ENCODE measurements at places on chromosomes 5 and 9.

- no peak for DNase-seq
Measured at GRCh38 chr9:35661756-35662350, 3.1 kb downstream of the ARHGEF39 start.

GRCh38 chr9:122122468-122122867, 29.4 kb upstream of the TTLL11 start:
- DNase-seq, result no peak

- no peak for DNase-seq
Measured at GRCh38 chr5:123752552-123753179, 240.7 kb downstream of the CSNK1G3 start.

DNA sequence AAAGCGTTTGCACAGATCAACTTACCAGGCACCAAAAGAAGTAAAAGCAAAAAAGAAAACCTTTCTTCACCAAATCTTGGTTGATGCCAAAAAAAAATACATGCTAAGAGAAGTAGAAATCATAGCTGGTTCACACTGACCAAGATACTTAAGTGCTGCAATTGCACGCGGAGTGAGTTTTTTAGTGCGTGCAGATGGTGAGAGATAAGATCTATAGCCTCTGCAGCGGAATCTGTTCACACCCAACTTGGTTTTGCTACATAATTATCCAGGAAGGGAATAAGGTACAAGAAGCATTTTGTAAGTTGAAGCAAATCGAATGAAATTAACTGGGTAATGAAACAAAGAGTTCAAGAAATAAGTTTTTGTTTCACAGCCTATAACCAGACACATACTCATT, 36.4 kb upstream of the CCDC152 start:
- no peak for DNase-seq

- DNase-seq, result no peak
Measured at GRCh38 chr5:179803651-179804554, 2.8 kb downstream of the MGAT4B start.

DNA sequence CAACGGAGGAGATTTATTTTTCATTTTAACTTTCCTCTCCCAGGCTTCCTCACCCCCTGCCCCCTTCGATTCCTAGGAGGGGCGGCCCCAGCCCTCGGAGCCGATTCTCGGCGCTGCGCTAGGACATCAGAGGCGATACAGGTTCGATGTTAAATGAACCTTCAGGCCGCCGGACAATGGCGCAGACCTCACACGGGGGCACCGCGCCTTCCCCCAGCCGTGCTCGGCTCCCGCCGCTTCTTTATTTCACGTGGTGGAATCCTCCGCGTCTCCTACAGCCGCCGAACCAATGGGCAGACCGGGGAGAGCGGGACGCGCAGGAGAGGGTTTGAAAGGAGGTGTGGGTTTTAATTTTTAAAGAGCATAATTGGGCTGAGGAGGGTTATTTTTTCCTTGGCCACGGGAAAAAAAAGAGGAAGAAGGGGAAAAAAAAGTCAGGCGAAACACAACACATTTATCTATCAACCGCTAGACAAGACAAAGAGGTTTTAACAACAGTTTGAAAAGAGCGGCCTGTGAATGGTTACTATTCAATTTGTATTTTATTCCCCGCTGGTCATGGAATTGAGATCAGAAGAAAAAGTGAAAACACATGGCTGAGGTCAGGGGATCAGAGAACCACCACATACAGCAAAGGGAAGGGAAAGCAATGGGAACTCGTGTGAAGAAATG, 126.8 kb downstream of the TMEM174 start:
- DNase-seq, result no peak

DNA sequence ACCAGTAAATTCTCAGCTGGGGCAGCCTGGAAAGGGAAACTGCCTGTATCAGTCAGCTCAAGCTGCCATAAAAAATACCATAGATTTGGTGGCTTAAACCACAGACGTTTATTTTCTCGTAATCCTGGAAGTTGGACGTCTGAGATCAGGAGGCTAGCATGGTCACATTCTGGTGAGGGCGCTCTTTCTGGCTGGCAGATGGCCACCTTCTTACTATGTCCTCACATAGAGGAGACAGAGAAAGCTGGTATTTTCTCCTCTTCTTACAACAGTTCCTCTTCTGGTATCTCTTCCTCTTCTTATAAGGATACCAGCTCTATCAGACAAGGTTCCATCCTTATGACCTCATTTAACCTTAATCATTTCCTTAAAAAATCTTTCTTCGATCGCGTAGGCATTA, 50.5 kb upstream of the RFX3 start:
- no peak for DNase-seq

DNA sequence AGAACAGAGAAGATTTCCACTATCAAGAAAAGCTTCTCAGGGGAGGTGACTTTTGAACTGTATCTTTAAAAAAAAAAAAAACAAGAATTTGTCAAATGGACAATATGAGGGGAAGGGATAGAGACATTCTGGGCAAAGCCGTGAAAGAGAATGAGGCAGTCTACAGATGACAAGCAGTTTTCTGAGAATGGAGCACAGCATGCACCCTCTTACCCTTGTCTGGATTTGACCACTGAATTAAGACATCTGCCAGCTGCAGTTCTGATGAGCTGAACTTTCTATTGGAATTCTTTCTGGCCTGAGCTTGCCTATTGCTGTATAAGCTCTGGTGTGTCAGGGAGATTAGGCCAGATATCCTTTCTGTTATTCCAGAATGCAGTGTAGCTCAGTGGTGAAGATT, 10.3 kb upstream of the RANBP3L start:
- DNase-seq, result no peak

DNA sequence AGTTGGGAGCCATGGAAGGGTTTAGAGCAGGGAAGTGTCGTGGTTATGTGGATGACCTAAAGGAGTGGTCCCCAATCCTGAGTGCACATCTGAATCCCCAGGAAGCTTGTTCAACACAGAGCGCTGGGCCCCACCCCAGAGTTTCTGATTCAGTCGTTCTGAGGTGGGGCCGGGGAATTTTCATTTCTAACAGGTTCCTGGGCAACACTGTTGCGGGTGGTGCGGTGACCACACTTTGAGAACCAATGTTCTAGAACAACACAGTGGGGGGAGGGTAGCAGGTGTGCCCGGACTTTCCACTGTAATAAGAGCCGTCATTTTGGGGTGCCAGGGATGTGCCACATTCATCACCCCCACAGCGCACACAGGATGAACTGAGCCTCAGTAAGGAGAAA, 39.3 kb downstream of the DUSP1 start:
- no peak for DNase-seq

- DNase-seq, result no peak
Measured at GRCh38 chr9:107612136-107612535, 122.6 kb upstream of the KLF4 start.

- DNase-seq, result peak; percentile 17
Measured at GRCh38 chr5:91641730-91642350, 258.7 kb upstream of the ARRDC3 start.

DNA sequence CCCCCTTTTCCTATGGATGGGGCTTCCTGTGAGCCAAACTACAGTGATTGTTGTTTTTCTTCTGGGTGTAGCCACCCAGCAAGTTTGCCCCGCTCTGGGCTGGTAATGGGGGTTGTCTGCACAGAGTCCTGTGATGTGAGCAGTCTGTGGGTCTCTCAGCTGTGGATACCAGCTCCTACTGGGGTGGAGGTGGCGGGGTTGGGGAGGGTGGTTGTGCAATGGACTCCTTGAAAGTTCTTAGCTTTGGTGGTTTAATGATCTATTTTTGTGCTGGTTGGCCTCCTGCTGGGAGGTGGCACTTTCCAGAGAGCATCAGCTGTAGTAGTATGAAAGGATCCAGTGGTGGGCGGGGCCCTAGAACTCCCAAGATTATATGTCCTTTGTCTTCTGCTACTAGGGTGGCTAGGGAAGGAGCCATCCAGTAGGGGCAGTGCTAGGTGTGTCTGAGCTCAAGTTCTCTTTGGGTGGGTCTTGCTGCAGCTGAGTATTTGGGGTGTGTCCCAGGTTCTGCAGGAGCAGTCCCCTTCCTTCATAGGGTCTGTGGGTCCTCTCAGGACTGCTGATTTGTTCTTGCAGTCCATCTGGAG, 275.6 kb upstream of the PAPPA start:
- no peak for DNase-seq

- DNase-seq, result no peak
Measured at GRCh38 chr9:21027295-21027694, 4.1 kb downstream of the HACD4 start.

DNA sequence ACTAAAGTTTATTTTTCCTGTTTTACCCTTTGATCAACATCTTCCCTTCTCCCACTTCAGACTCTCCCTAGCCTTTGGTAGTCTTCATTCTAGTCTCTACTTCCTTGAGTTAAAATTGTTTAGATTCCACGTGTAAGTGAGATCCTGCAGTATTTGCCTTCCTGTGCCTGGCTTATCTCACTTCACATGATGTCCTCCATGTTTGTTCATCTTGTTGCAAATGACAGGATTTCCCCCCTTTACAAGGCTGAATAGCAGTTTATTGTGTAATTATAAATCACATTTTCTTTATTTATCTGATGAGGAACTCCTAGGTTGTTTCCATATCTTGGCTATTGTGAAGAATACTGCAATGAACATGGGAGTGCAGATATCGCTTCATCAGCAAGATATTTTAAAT, 461.7 kb downstream of the CHSY3 start:
- no peak for DNase-seq

DNA sequence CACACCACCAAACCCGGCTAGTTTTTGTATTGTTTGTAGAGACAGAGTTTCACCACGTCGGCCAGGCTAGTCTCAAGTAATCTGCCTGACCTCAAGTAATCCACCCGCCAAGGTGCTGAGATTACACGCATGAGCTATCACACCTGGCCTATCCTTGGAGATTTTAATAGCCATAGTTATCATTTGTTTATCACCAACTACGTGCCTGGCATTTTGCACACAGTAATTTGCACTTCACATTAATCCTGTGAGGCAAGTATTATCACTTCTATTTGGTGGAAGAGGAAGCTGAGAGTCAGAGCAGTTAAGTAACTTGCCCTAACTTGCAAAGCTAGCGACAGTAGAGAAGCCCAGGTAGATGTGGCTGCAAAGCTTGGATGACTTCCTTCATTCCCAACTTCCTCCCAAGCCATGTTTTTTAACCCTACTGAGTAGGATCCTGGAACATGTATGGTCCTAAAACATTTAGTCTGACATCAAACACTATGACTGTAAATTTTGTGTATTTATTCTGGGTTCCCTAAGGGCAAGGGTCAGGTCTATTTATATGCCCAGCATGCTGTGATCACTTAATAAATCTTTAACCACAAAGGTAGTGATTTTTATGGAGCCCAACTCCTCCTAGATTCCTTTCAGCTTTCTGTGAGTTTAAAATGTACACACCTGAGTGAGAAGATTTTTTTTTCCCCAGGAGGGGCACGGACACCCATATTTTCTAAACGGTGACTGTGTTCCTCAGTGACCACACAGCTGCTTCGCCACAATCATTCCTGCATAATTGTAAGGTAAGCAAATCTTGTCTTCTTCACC, 100.2 kb upstream of the RAI14 start:
- DNase-seq, result no peak

DNA sequence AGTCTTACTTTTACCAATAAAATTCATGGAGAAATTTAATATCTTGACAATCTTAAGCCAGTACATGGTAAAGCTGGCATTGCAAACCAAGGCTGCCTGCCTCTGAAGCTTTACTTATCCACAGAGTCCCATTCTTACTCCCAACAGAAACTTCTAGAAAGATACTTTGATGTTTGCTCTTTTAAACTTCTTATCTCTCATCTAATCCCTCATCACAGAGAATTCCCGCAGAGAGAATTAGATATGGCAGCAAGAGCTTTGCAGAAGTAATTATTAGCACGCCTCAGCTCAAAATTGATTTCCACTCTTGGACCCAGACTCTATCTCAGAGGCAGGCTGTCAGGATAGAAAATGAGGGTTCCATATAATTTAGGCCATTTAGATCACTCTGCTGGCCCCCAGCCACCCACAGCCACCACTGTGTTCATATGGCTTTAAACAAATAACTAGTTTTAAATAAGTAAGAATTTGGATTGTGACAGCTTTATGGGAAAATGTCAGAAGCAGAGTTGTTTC, 37.9 kb upstream of the GAS1 start:
- DNase-seq, result no peak

- DNase-seq, result no peak
Measured at GRCh38 chr9:17488662-17489061, 90.2 kb upstream of the SH3GL2 start.

DNA sequence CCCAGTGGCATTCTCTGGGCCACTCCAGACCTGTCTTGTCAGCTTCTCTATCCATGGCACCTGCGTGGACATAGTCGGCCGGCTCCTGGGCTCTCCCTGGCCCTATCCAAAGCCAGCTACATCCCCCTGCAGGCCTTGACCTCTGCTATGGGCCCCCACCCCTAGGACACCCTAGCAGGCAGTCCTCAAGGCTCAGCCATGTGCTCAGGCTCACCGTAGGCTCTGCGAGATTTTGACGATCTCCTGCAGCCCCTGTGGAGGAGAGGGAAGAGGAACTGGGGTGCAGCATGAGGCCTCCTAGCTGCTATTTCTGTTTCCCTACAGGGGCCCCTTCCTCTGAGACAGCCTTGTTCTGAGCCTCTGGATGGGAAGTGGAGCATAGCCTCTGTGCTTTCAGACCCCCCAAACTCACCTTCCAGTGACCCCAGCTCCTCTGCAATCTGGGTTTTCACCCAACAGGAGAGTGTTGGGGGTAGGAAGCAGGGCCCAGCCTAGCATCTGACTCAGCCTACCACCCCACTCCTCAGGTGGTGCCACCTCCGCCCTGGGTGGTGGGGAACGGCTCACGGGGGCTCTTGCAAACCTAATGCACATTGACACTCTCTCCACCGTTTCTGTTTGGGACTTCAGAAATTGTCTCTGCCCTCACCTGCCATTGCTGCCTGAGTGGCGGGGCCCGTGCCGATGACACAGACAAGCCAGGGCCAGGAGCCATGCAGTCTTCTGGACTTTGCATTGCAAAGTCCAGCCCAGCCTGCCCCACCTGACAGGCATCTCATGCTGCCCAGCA, 36.7 kb downstream of the HRH2 start:
- no peak for DNase-seq

DNA sequence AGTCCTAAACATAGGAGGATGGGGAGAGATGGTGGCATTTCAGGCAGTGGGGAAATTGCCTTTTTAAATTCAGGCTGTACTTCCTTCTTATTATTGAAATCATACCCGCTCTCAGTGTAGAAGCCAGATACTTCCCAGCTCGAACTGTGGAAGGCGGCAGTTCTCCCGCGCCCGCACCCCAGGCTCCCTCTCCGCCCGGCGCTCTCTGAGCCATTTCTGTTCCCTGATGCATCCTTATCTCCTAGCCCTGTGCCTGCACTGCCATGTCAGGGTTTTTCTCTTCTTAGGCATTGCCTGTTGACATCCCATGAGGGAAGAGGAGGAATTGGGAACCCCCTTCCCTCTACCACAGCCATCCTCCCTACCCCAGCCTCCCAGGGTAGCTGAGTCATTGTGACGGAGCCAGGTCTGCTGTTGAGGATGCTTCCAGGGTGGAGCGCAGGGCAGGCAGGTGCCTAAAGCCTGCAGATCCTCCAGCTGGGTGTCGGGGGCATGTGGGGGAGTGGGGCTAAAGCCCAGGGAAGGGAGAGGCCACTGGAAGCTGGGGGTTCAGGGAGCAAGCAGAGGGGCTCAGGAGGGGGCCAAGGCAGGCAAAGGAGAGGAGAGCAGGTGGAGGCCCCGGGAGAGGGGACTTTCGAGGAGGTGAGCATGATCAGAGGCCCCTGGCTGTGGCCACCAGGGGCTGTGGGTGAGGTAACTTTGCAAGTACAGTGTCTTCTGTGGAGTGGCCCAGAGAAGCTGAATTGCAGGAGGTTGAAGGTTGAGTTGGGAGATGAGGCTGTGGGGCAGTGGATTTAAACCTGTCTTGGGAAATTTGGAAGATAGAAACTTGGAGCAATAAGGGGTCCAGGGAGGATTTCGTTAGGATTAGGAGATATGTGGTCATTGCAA, 16.2 kb downstream of the LAMC3 start:
- no peak for DNase-seq
